Stimulated activated CD4-positive, alpha-beta T cell treated with anti-CD3 and anti-CD28 coated beads, TNF-alpha, amount 100 ng/mL, for 24 hours (primary cell): ENCODE measurements at places on chromosomes 11 and 22.

DNA sequence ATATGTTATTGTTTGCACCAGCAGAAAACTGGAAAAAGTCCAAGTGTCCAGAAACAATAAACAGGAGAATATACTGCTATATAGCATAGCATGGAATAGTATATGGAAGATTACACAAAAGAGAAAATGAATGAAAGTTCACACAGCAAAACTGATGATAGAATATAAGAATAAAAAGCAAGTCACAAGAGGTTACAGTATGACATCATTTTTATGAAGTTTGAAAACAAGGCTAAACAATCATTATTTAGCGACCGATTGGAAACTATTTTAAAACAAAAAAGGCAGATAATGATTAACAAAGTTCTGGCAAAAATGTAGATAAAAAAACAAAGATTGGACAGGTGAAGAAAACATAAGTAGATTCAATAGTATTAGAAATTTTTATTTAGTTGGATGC is 47.1 kb downstream of the SOX6 start:
- DNase-seq = no peak

- DNase-seq = no peak
Measured at GRCh38 chr22:20804650-20805049, 30.7 kb downstream of the SERPIND1 start.

DNA sequence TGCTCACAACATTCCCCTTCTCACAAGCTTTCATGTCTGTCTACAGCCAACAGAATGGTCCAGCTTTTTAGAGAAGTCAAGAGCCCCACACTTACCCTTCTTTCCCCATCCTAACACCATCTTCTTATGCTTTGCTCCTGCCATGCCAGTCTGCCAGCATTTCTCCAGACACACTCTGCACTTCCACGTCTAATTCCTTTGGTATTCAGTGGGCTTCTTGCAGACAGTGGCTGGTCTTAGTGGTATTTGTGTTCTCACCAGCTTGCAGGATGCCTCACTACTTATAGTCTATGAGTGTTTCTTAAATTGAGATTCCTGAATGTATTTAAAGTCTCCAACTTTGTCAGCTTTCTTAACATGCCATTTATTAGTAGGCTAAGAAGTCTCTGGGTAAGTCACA is 154.4 kb downstream of the BBOX1 start:
- DNase-seq = no peak

DNA sequence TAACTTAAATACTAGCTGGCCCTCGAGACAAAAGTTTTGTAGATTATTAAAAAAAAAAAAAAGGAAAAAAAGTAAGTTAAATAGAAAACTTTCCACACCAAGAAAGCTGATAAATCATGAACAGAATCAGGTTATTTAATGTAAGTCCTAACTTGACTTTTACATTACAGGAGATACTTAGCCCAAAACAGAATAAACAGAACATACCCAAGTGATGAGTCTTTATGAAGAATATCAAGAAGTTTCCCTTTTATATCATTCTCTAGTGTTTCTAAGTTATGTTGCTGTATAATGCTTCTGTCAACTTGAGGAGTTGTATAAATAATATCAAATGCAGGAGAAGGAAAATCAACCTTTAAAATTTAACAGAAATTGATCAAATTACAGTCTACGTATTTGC is 44.5 kb upstream of the RPS13 start:
- DNase-seq = no peak

DNA sequence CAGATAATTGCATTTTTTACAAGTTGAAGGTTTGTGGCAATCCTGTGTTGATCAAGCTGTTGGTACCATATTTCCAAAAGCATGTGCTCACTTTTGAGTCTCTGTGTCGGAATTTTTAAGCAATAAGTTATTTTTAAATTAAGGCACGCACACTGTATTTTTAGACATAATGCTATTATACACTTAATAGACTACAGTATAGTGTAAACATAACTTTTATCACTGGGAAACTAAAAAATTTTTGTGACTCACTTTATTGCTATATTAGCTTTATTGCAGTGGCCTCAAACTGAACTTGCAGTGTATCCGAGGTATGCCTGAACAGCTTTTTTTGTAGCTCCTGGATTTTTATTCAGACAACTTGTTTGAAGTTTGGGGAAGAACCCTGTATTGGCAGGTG is 31.3 kb upstream of the RRM1 start:
- no peak for DNase-seq
